Omental fat pad (tissue), 4 donors: ENCODE measurements at places on chromosomes 6 and 20. TPM values are rescaled to one million over a fixed set of nuclear protein-coding genes. Genes with fewer than 3 reads are reported as not detected.

Gene LY6G5B
- 7.4 TPM for total RNA-seq

GRCh38 chr20:37992802-37993409 lies 40.4 kb downstream of the TTI1 start:
- no peak for DNase-seq

Gene KCNK15
- total RNA-seq: 9.1 TPM

Gene LY6G6F
- total RNA-seq: not detected

DNA sequence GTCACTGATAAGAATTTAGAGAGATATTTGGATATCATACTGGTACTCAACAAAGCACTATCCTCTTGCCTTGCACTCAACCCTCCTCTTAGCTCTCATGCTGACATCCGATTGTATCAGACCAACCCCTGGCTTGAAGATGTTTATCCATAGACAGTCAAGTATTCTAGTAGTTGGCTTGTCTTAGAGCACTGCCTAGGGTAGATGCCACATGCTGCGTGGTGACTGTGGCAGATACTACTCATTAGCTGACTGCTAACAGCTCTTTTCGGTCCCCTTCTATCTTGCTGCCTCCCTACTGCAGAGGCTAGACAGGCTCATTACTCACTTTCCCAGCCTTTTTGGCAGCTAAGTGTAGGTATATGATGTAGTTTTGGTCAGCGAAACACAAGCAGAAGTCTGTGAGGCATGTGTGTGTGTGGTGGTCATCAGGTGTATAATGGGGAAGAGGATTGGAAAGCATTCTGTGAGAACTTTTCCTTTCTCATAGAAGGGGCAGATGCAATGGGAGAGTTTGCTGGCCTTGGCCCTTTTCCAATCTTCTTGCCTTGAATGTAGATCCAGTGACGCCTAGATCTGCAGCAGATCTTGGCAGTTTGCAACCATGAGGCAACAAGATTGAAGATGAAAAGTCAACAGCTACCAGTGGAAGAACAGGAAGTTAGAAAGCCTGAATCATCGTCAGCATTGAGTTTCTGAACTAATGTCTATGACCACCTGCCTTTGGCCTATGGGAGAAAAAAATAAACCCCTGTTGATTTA lies 4.4 kb upstream of the IFNGR1 start:
- DNase-seq: no peak
